CD4-positive, alpha-beta T cell treated with Interleukin-4 for 4 hours (primary cell): ENCODE measurements at places on chromosomes 1 and 21.
A peak's percentile ranks its signal among the peaks of the same experiment; 100 is the strongest.

DNA sequence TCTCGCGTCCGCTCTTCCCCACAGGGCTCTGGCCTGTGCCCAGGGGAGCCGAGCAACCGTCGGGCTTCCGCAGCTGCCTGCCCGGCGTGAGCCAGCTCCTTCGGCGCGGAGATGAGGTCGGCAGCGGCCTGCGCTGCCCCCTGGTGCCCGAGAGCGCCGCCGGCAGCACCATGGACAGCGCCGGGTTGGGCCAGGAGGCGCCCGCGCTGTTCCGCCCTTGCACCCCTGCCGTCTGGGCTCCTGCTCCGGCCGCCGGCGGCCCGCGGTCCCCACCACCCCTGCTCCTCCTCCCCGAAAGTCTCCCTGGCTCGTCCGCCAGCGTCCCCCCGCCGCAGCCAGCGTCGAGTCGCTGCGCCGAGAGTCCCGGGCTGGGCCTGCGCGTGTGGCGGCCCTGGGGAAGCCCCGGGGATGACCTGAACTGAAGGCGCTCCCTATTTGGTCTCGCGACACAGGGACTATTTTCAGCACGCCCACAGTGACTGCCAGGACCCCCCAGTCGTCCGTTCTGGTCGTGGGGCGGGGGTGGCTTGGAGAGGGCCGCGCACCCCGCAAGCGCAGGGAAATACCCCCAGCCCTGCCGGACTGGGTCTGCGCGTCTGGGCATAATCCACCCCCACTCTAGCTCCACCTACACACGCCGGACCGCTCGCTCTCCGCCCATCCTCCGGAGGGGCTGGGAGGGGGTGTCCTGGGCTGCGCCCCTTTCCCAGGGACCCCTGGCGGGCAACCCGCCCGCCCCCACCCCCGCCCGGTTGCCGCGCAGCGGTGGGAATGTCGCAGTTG is 1.3 kb downstream of the HES3 start:
- peak; percentile 73 for DNase-seq

DNA sequence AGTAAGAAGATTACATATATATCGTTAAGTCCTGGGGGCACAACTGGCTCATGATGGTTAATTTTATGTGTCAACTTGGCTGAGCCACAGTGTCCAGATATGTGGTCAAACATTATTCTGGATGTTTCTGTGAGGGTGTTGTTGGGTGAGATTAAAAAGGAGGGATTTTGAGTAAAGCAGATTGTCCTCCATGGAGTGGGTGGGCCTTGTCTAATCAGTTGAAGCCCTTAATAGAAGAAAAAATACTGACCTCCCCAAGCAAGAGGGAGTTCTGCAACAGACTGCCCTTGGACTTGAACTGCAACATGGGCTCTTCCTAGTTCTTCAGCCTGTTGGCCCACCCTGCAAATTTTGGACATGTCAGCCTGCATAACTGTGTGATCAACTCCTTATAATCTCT is 311.6 kb downstream of the RPS6KC1 start:
- DNase-seq = no peak

DNA sequence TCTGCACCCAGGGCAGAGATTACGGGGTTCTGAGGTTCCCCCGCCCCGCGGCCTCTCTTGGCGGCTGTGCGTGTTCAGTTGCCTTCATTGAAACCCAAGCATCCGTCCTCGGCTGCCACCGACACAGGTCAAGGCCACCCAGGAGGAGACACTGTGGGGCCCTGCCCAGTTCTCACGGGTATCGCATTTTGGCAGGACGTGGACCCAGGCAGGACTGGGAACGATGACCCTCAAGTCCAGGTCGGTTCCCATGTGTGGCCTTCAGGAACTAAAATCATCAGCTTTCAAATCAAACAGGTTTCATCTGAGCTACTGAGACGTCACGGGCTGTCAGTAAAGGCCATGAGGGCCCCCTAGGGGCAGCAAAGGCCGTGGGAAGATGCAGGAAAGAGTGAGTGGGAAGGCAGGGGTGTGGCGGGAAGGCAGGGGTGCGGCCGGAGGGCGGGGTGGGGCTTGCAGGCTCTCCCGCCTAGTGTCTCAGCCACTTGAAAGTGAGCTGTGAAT is 7.0 kb upstream of the C1orf174 start:
- DNase-seq = no peak

GRCh38 chr1:208207388-208208131 is 36.6 kb downstream of the PLXNA2 start:
- DNase-seq = no peak
